HuH-7.5 (cell line): ENCODE measurements at places on chromosomes 12 and 14.

DNA sequence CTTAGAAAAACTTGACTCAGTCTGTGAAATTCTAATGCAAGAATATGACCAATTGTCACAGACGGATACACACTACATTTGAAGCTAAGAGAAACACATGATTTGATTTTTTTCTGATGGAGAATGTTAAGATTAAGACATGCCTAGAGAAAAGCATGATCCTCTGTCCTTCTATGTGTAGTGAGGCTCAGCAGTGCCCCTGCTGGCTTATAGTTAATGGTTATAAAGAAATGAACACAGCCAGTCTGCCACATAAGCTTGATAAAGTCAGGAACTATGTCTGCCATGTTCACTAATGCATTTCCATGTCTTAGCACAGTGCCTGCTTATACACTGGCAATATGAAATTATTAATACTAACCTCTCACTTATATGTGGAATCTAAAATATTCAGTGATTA lies 168.1 kb upstream of the DAAM1 start:
- DNase-seq, result peak; percentile 11

GRCh38 chr14:50520947-50521815 lies 11.2 kb downstream of the MAP4K5 start:
- no peak for DNase-seq

DNA sequence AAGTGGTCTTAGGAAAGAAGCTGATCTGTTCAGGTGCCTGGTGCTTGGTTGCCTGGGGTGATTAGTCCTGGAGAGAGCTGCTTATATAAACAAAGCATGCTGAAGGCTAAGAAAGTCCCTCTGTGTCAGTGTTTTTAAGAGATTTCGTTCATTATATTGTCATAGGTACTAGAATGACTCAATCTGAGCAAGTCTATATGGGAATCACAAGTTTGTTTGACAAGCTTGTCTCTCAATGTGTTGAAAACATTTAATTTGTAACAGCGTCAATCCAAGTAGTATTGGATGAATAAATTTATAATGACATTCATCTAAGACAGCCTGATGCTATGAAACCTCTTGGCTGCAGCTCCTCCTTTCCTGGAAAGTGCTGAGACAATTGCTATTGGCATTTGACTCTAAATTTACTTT lies 256.3 kb downstream of the TMTC2 start:
- DNase-seq, result no peak

- DNase-seq, result no peak
Observed at GRCh38 chr12:14775636-14775980, 27.7 kb downstream of the WBP11 start.

- no peak for DNase-seq
Observed at GRCh38 chr12:122643207-122643805, 59.9 kb downstream of the HCAR2 start.

- no peak for DNase-seq
Observed at GRCh38 chr12:29158115-29158763, 9.2 kb downstream of the FAR2 start.

DNA sequence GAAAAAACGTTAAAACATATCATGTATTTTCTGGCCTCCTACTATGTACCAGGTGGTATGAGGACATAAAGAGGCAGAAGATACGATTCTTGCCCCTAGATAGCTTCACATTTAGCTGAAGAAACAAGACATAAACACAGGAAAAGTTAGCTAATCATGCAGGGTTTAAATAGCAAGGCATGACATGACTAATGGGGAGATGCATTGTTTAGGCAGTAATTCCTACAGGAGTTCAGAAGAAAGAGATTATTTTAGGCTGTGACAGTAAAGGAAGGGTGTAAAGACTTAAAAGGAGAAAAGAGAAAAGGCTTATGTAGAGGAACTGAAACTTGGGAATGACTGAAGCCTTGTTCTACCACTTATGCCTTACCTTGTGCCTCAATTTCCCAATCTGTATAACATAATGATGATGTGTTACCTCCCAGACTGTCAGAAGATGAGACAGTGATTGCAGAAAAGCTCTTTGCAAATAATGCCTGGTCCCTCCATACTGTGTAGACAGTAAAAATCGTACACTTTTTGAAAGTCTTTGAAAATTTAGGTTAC lies 44.4 kb downstream of the PRKCH start:
- no peak for DNase-seq
